ENCODE measurements at places on chromosomes 2 and 18.
A peak's percentile ranks its signal among the peaks of the same experiment; 100 is the strongest.

DNA sequence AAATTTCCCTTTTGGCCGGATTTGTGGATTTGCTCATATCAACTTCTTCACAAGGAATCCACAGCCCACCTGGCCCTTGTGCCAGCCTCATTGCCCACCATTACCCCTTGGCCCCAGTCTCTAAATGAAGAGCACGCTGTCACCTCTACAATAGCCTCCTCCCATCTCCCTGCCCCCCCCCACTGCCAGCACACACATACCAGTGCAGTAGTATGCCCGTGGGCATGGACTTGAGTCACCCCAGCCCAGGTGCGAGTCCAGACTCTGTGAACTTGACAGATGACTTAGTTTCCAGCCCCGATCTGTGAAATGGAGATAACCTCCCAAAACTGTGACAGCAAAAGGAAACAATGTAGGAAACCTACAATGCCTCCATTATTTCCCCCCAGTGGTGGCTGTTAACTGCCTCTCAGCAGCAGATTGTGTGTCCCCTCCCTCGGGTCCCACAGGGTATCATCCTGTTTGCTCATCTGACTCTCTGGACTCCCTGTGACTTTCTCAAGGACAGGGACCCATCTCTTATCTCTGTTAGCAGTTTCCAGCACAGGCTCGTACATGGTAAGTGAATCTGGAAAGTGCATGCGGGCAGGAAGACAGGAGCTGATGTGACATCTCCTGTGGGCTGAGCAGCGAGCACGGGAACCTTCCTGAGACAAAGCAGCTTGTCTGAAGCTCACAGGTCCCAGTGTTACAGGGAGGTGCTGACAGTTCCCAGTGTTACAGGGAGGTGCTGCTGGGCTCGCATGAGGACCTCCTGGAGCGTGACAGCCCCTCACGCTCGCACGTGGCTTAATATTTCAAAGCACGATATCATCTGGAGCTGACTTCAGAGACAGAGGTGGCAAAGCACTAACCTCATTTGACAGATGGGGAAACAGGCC is 4.2 kb upstream of the TMEM185B start:
- DNase-seq, result peak; percentile 54

DNA sequence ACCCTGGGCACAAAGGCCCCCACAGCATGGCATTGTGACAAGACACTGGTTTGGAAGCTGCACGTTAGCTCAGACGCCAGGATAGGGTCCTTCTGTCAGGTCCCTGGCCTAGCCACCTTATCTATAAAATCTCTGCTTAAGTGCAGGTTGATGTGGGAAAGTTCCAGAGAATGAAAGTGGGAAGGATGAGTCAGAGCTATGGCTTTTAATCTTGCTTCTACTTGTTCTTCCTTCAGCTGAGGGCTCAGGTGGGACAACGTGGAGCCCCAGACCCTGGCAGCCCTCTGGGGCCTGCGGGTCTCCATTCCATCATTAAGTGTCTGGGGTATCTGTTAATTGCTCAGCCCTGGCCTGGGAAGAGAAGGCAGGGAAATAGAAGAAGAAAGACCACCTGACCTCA is 64.5 kb downstream of the CELF4 start:
- DNase-seq, result no peak

- no peak for DNase-seq
These were observed 41.3 kb upstream of the ZNF532 start for GRCh38 chr18:58823412-58823811.

DNA sequence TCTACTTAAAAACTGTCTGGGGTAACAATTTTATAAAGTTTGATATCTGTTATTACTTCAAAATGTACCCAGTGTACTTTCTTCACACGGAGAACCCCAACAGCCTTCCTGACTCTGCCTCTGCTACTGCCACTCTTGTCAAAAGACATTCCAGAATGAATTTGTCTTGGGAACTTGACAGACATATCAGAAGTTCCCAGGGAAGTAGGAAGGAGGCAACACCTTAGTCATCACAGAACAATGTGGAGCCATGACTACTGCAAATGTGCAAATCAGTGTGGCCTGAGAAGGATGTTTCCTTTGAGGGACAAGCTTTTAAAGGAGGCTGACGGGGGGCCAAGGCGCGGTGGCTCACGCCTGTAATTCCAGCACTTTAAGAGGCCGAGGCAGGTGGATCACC is 133.8 kb upstream of the RNF152 start:
- DNase-seq, result no peak

DNA sequence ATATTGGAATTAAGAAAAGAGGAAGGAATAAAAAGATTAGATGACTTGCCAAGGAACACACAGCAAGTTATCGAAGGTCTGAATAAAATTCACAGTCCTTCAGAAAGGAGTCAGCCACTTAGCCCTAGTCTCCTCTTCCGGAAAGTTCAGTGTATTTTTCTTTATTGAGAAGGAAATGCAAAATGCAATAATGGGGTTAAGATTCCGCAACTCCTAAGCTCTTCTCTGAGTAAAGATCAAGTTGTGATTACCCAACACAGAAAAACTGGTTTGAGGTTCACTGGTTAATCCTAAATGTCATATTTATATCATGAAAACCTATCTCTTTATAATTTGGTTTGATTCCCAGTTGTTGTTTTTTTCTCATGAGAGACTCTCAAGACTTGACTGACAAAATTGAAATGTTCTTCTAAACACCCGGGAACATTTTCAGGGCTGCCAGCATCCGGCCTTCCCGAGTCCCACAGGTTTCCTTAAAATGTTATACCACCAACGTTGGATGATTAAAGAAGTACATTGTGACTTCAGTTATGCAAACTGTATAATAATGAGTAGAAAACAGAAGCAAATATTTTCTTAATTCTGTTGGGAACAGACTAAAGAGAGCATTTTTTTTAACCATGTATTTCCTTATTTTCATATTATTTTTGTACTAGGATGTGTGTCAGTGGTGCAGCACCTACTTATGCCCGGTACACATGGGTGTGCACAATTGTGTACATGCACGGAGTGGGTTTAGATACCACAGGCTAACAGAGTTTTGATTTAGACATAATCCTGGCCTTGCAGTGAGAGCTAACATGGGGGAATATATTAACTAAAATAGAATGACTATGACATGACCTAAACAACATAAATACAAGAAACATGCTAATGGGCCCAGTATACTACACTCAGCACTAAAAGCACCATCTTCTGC is 100.2 kb downstream of the STK39 start:
- DNase-seq, result no peak

DNA sequence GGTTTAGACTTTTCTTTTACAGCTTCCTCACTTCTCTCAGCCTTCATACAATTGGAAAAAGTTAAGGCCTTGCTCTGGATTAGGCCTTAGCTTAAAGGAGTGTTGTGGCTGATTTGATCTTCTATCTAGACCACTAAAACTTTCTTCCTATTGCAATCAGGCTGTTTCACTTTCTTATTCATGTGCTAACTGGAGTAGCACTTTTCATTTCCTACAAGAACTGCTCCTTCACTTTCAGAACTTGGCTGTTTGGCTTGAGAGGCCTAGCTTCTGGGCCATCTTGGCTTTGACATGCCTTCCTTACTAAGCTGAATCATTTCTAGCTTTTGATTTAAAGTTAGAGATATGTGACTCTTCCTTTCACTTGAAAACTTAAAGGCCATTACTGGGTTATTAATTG is 114.3 kb downstream of the ARHGEF4 start:
- no peak for DNase-seq

DNA sequence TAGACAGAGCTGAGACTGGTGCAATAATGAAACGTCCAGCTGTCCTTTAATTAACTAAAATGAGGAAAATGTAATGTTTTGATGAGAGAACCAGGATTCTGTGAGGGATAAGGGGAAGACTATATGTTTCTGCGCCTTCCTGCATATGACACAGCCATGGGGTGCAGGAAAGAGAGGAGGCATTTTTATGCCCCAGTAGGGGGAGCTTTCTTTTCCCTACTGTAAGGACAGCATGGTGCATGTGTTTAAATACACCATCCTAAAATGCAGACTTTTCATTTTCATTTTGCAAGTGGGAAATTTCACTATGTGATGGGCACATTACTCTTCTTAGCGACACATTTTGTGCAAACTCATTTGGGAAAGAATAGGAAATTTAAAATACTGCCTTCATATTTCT is 446.1 kb downstream of the ARHGAP15 start:
- DNase-seq, result no peak

GRCh38 chr2:173963323-173963816 is 1.8 kb downstream of the SP3 start:
- peak; percentile 72 for DNase-seq

DNA sequence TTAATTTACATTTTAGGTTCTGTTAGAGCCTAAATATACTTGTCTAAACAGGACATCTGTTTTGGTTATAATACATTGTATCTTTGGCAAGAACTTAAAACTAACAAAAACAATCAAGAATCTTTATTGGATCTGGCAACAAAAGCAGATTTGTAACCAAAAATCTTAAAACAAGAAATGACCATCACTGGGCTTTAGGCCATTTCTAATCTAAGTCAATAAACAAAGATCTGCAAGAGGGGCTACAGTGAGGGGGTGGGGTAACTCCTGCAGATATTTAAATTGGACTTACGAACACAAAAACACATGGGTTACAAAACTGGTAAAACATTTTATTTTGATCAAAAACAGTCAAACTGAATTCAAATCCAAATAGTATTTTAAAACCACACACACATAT is 77.3 kb downstream of the SRBD1 start:
- DNase-seq, result no peak

- DNase-seq, result peak; percentile 54
These were observed 1.0 kb upstream of the CHST10 start for GRCh38 chr2:100418406-100418962.

Measured in activated CD8-positive, alpha-beta T cell treated with anti-CD3 and anti-CD28 coated beads for 36 hours (primary cell).